ENCODE measurements at places on chromosomes 4 and X. TPM values are rescaled to one million over a fixed set of nuclear protein-coding genes. Genes with fewer than 3 reads are reported as not detected.
A peak's percentile ranks its signal among the peaks of the same experiment; 100 is the strongest.

DNA sequence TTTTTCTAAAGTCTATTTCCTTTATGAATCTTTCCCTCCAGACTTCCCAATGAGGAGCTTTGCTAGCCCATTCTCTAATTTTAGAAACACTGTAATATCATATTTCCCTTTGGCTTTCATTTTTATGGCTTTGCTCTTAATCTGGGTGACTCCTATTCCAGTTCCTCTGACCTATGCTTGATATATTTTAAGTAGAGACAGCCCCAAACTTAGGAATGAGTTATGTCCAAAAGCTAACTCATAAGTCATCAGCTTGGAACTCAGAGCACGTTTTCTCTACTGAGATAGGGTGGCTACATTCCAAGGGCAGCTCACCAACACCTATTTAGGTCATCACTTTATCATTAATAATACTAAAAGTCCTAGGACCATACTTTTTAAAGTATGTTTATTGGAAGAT, 77.8 kb downstream of the OR13H1 start:
- H3K36me3 ChIP-seq = no peaks in the 10 kb centered on the region
- peaks cover 33% of the 10 kb centered on the region for H3K27me3 ChIP-seq
- DNase-seq = peak; percentile 11
- H3K4me1 ChIP-seq = peaks cover 2% of the 10 kb centered on the region
- H3K27ac ChIP-seq = no peak overlapping the region

Gene TBC1D8B
- 1.8 TPM for total RNA-seq

- H3K36me3 ChIP-seq = no peaks in the 10 kb centered on the region
- H3K27ac ChIP-seq = no peak overlapping the region
- H3K4me3 ChIP-seq = no peak overlapping the region
- no peak for DNase-seq
- H3K4me1 ChIP-seq = no peaks in the 10 kb centered on the region
- H3K27me3 ChIP-seq = no peaks in the 10 kb centered on the region
These were observed 103.3 kb upstream of the FAT1 start for GRCh38 chr4:186826846-186827533.

DNA sequence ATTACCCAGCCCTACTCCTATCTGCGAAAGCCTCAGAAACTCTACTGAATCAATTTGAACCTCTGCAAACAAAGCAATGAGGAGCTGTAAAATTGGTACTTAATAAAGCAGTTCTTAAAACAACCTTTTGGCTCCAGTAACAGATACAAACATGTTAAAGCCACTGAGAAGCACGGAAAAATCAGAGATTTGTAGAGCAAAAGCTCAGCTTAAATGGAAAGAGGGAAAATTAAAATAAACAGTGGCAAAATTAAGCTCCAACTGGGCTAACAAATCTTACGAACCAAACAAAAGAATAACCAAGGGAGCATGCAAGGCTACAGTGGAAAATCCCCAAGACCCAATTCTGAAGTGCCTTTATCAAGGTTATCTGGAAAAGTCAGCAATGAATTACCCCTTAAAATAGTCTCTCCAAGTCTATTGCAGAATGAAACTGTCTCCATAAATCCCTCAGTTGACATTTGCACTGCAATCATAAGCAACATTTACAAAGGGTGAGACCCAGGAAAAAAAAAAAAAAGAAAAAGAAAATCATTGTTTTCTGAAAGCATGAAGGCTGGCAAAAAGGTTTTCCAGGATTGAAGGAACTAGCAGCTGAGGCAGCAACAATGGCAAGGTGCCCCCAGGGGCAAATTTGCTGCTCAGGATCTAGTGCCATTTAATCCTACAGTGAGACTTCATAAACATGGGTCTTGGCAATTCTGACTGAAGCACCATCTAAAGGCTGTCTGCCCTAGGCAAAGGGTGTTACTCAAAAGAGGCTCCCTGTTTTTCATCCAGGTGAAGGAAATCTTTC, 40.1 kb downstream of the USP46 start:
- H3K4me1 ChIP-seq = no peaks in the 10 kb centered on the region
- H3K36me3 ChIP-seq = no peaks in the 10 kb centered on the region
- no peaks in the 10 kb centered on the region for H3K27me3 ChIP-seq
- DNase-seq = no peak

Gene CDKL2
- 0.55 TPM for total RNA-seq

Gene NHS
- total RNA-seq = 5.6 TPM

Gene MAGEA1
- 0.07 TPM for total RNA-seq
